ENCODE measurements at places on chromosomes 4 and X. TPM values are rescaled to one million over a fixed set of nuclear protein-coding genes. Genes with fewer than 3 reads are reported as not detected.

Gene SLC6A14
- total RNA-seq, result not detected

Gene BEND2
- not detected for total RNA-seq

Gene CENPE
- 22.4 TPM for total RNA-seq

Gene PRKG2
- 3.3 TPM for total RNA-seq

Gene NHS
- total RNA-seq, result 5.0 TPM

Gene EGFL6
- not detected for total RNA-seq

Gene TRO
- 0.22 TPM for total RNA-seq

Gene CCDC120
- 0.52 TPM for total RNA-seq

Gene CFI
- not detected for total RNA-seq

Gene GLRB
- 14.7 TPM for total RNA-seq

Gene SMIM10L2A
- 3.3 TPM for total RNA-seq

Gene PAGE2
- not detected for total RNA-seq

Gene P2RY8
- total RNA-seq, result not detected

Gene FDCSP
- not detected for total RNA-seq

Gene CCNQ
- total RNA-seq, result 43.4 TPM

Gene MAGEA9B
- 0.12 TPM for total RNA-seq

Gene LYAR
- total RNA-seq, result 34.2 TPM

Gene RXFP1
- total RNA-seq, result not detected

Gene TCEANC
- total RNA-seq, result 3.5 TPM

Gene BMPR1B
- 0.20 TPM for total RNA-seq

Gene ZFP42
- not detected for total RNA-seq

Gene HNRNPD
- 39.7 TPM for total RNA-seq

Gene AGTR2
- total RNA-seq, result not detected

Data from NCI-H460 (cell line).